ENCODE measurements at places on chromosomes 7 and 10.

- DNase-seq, result no peak
Observed at GRCh38 chr10:79494871-79495705, 17.2 kb upstream of the EIF5AL1 start.

DNA sequence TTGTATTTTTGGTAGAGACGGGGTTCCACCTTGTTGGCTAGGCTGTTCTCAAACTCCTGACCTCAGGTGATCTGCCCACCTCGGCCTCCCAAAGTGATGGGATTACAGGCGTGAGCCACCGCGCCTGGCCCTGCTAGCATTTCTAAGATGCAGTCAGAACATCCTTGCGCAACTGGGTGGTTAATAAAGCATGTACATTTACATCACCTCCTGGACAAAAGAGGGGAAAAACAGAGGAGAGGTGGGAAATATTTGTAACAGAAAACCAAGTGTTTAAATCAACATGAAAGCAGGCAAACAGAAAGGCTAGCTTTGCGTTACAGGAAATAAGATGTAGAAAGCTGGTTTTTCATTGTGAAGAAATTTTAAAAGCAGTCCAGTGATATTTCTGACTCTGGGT, 220.9 kb upstream of the KMT2E start:
- DNase-seq, result no peak

DNA sequence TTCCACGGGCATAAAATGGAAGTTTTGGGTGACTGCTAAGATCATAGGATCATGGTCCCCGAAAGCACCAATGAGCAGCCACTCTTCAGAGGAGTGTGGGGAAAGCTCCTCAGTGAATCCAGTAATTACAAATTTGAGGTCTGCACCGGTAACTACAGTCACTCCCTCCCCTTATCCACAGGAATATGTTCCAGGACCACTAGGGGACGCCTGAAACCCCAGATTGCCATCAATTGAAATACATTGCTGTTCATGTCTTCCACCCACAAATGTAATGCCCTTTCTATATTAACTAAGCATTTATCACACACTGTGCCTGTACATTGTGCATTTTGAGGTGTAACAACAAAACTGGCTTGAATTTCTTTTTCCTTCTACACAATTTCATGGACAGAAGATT, 447.9 kb upstream of the PFKP start:
- DNase-seq, result peak; percentile 27

DNA sequence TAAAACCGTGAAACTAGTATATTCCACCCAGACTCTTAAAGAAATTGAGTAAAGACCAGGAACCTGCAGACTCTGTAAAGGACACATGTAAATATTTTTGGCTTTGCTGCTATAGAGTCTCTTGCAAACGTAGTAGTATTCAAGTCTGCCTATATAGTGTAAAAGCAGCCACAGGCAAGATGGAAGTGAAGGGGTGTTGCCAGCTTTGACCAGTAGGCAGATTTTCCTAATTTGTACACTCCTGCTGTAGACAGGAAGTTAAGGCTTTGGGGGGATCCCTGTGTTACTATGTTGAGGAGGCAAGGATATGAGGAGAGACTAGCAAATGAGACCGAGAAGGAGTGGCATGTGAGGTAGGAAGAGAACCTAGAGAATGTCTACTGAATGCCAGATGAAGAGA, 27.7 kb downstream of the WAC start:
- no peak for DNase-seq

DNA sequence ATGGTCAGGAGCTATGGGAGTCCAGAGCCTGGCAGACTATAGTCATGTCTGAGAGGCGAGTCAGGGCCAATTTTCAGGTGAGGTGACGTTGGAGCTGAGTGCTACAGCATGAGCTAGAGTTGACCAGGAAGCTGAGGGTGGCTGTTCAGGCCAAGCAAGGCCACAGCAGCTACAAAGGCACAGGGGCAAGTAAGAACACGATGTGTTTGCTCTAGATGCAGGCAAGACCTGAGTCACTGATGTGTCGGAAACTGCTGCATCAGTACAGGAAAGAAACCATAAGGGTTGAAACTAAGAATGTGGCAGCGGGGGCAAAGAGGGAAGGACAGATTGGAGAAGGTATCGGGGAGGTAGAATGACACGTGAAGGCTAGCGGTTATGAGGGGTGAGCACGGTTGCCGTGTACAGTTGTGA, 11.8 kb upstream of the RRP12 start:
- DNase-seq, result no peak

- peak; percentile 31 for DNase-seq
Observed at GRCh38 chr10:99711129-99711719, 20.7 kb downstream of the COX15 start.

GRCh38 chr7:751826-752225, 24.7 kb upstream of the PRKAR1B start:
- DNase-seq, result no peak

DNA sequence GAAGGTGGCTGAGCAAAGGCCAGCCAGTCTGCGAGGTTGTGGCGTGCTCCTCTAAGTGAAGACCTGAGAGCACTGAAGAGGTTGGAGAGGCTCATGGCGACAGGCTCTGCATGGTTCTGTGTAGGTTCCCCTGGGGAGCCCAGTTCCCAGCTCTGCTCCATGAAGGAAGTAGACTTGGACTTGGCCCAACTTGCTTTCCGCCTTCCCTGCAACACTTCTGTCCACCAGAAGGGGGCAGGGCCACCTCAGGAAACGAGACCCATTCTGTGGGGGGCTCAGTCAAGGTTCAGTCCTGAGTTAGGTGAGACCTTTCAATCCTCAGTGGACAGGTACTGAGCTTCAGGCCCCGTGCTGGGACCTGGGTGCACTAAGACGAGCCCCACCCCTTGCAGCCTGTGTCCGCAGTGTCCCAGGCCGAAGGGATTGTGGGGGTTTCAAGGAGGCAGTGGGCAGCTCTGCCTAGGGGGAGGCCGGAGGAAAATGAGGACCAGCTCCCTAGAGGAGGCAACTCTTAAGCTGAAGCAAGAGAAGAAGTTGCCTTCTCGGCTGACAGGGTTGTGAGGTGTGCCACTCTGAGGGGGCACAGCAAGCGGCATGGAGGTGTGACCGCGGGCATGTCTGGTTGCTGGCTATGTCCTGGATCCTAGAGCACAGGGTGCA, 15.0 kb upstream of the PCBD1 start:
- DNase-seq, result no peak

GRCh38 chr10:47111329-47111862, 188.6 kb upstream of the GDF10 start:
- no peak for DNase-seq

- no peak for DNase-seq
Observed at GRCh38 chr10:89159316-89159715, 47.8 kb downstream of the CH25H start.

- DNase-seq, result no peak
Observed at GRCh38 chr10:6009150-6009549, 31.8 kb upstream of the IL15RA start.

DNA sequence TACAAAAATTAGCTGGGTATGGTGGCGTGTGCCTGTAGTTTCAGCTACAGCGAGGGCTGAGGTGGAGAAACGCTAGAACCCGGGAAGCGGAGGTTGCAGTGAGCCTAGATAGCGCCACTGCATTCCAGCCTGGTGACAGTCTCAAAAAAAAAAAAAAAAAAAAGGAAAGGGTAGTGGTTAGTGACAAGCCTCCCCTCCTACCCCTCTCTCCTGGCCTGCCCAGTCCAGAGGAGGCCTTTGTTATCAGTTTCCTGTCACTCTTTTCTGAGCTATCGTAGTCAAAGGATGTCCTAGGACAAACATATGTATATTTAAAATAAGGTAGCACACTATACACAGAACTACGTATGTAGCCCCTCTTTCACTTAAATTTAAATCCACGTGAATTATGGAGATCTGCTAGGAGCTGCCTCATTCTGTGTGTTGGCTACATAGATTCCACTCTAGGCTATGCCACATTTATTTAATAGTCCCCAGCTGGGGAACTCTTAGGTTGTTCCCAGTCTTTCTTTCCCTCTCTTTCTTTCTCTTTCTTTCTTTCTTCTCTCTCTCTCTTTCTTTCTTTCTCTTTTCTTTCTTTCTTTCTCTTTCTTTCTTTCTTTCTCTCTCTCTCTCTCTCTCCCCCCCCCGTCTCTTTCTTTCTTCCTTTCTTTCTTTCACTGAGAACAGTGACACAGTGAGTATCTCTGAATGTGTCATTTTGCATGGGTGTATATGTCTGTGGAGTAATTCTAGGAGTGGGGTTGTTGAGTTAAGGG, 3.9 kb downstream of the TSPAN15 start:
- DNase-seq, result no peak

DNA sequence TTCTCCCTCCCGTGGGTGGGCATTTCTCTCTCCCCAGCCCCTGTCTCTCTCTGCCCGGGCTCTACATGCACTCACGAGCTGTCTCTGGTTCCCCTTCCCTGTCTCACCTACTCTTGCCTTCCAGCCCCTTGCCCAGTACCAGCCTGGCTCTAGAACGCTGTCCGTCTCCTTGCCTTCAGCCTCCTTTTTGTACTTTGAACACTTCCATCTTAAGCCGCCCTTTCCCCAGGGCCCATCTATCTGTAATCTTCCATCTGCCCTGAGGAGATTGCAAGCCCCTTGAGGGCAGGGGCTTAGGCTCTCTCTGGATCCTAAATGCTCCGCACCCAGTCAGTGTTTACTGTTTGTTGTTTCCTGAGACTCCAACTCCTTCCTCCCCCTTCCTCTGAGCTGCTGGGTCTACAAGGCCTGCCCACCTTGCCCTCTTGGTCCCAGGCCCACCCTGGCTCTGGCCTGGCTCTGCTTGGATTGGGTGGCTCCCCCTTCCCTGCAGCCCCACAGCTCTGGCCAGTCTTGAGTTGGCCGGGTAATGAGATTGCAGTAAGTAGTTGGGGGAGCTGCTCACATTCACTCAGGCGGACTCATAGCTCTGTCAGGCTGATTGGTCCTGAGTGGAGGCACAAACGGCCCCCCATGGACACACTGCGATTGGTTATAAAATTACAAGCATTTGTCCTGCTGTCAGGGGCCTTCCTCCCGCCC, 28.3 kb downstream of the POLL start:
- DNase-seq, result no peak

Measured in NCI-H526 treated with DMSO at 0.1 percent for 48 hours (cell line).